ENCODE measurements at places on chromosomes 11 and 22. TPM values are rescaled to one million over a fixed set of nuclear protein-coding genes. Genes with fewer than 3 reads are reported as not detected.

The OR2D2 gene
- total RNA-seq: not detected

The KDELR3 gene
- 14.4 TPM for total RNA-seq

The SORL1 gene
- 43.0 TPM for total RNA-seq

The OR52H1 gene
- total RNA-seq: 0.78 TPM

The CLCF1 gene
- total RNA-seq: 7.8 TPM

The MFNG gene
- 30.6 TPM for total RNA-seq

The NOX4 gene
- 2.3 TPM for total RNA-seq

The CASP5 gene
- total RNA-seq: not detected

The SMARCB1 gene
- 59.8 TPM for total RNA-seq

The TSSK2 gene
- 0.78 TPM for total RNA-seq

DNA sequence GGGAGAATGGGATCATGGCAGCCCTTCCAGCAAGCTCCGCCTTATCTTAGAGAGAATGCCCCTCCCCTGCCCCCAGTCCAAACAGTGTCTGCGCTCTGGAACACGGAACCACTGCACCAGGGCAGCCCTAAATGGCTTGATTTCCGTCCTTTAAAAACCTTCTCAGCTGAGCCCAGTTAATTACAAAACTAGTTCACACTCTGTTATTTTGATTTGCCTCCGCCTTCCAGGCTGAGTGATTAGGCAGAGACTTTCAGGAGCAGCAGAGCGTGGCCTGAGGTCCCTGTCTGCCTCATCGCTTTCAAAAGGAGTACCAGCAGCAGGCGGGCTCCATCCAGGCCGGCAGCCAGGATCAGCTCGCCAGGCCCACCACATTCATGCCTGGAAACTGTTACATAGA is 313.0 kb downstream of the BRD1 start:
- no peaks in the 10 kb centered on the region for H3K36me3 ChIP-seq
- H3K27ac ChIP-seq: no peak overlapping the region
- H3K27me3 ChIP-seq: no peaks in the 10 kb centered on the region
- no peak overlapping the region for H3K4me3 ChIP-seq
- no peaks in the 10 kb centered on the region for H3K4me1 ChIP-seq

DNA sequence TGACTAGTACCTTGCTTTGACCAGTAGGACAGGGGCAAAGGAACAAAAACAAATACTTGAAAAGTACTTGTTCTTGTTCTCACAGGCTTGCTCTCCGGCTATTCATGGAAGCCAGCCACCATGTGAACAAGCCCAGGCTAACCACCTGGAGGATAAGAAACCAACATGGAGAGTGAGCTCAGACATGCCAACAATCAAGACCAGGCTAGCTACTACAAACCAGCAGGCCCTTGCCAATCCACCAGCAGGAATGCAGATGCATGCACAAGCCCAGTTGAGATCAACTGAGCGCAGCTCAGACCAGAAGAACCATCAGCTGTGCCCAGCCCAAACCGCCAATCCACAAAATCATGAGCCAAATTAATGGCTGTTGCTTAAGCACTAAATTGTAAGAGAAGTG is 180.1 kb upstream of the ISX start:
- no peak overlapping the region for H3K4me3 ChIP-seq
- H3K36me3 ChIP-seq: no peaks in the 10 kb centered on the region
- H3K4me1 ChIP-seq: no peaks in the 10 kb centered on the region
- no peaks in the 10 kb centered on the region for H3K27me3 ChIP-seq

GRCh38 chr22:34395370-34395769 is 475.1 kb upstream of the LARGE1 start:
- H3K27ac ChIP-seq: no peak overlapping the region
- no peak overlapping the region for H3K4me3 ChIP-seq
- no peaks in the 10 kb centered on the region for H3K4me1 ChIP-seq
- H3K36me3 ChIP-seq: no peaks in the 10 kb centered on the region

DNA sequence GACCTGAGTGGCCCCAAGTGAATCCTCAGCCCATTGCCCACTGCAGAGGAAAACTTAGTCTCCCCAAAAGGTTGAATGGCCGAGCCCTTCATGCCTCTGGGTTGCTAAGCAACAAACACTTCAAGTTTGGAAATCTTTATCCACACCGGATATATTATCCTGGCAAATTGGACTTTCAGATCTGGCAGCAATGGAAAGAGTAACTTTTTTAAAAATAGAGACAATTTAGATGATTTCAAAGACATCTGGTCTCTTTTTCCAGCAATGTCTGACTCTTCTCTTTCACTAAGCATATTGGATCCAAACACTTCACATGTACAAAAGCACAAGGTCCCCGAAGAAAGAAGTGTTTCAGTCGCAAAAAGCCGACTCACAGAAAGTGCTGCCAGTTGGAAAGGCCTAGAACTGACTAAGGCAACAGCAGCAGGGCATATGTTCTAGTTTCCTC is 505.3 kb downstream of the SOX6 start:
- H3K27ac ChIP-seq: no peak overlapping the region
- H3K36me3 ChIP-seq: no peaks in the 10 kb centered on the region

GRCh38 chr11:1943576-1943975 is 3.6 kb upstream of the MRPL23 start:
- no peak overlapping the region for H3K27ac ChIP-seq
- no peaks in the 10 kb centered on the region for H3K27me3 ChIP-seq
- no peak overlapping the region for H3K4me3 ChIP-seq
- no peaks in the 10 kb centered on the region for H3K36me3 ChIP-seq
- no peaks in the 10 kb centered on the region for H3K4me1 ChIP-seq

GRCh38 chr11:67456068-67456705 is 1.0 kb downstream of the CABP4 start:
- no peak for DNase-seq
- H3K36me3 ChIP-seq: no peaks in the 10 kb centered on the region
- H3K27me3 ChIP-seq: no peaks in the 10 kb centered on the region
- no peak overlapping the region for H3K27ac ChIP-seq

DNA sequence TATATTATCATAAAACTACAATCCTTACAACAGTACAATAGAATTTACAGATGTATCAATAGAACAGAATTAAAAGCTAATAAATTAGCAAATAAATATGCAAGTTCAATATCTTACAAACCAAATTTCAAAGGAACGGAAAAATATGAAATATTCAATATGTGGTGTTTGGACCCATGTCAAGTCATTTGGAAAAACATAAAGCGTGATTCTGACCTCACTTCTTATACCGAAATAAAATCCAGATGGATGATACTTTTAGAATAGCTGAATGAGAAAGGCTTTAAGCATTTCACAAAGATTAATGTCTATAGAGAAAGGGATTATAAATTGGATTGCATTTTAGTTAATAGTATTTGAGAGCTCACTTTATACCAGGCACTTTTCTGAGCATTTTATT is 92.8 kb upstream of the TEAD1 start:
- H3K36me3 ChIP-seq: no peaks in the 10 kb centered on the region
- peaks cover 9% of the 10 kb centered on the region for H3K4me1 ChIP-seq
- H3K27ac ChIP-seq: no peak overlapping the region
- no peak for DNase-seq

DNA sequence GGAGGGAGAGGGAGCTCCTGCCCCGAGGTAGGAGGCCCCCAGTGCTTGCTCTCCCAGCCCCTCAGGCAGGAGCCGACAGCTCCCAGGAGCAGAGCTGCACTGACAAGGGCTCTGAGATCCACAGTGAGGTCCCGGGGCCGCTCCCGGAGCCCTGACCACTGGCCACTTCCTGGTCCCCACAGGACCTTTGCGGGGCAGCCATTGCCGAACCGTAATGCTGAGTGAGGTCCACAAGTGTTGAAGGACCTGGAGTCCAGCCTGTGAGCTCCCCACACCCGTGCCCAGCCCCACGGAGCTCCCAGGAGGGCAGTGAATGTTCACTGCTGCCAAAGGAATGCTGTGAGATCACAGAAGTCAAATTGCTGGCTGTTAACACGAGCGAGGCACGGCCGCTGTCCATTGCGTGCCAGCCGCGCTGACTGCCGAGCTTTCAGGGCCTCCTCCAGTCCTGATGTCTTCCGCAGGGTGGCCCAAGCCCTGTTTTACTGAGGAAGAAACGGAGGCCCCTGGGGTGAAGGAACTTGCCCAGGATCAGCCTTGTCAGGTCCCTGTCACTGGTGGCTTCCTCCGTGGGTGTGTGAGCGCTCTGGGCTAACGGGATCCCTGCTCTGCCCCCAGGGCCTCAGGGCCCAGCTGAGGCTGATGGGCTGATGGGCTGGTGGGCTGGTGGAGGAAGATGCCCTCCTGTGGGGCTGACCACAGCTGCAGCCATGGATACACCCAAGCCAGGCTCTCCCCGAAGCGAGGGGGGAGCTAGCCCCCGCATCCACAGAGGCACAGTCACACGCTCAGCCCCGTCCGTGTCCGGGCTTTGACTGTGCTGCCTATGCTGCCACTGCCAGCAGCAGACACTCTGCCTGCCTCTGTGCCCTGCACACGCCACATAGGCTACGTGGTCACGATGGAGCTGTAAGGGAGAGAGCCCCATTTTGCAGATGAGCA is 70.8 kb downstream of the WNT7B start:
- no peak overlapping the region for H3K4me3 ChIP-seq
- H3K27ac ChIP-seq: no peak overlapping the region
- DNase-seq: no peak
- H3K36me3 ChIP-seq: no peaks in the 10 kb centered on the region
- no peaks in the 10 kb centered on the region for H3K27me3 ChIP-seq

DNA sequence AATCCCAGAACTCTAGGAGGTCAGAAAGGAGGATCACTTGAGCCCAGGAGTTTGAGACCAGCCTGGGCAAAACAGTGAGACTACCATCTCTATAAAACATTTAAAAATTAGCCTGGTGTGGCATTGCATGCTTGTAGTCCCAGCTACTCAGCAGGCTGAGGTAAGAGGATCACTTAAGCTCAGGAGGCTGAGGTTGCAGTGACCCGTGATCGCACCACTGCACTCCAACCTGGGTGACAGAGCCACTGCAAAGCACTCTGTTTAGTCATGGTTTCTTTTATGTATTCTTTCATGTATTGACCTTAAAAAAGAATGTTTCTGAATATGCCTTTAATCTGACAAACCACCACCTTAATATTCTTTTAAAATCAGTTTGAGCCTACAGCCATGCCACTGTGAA is 52.2 kb downstream of the BIRC2 start:
- peak; percentile 83 for DNase-seq
- no peaks in the 10 kb centered on the region for H3K27me3 ChIP-seq
- H3K4me1 ChIP-seq: peaks cover 42% of the 10 kb centered on the region

- H3K4me1 ChIP-seq: no peaks in the 10 kb centered on the region
- H3K27ac ChIP-seq: no peak overlapping the region
- no peaks in the 10 kb centered on the region for H3K36me3 ChIP-seq
- no peak for DNase-seq
- H3K27me3 ChIP-seq: no peaks in the 10 kb centered on the region
- no peak overlapping the region for H3K4me3 ChIP-seq
These were observed 18.0 kb downstream of the OR52B2 start for GRCh38 chr11:6152126-6152525.

DNA sequence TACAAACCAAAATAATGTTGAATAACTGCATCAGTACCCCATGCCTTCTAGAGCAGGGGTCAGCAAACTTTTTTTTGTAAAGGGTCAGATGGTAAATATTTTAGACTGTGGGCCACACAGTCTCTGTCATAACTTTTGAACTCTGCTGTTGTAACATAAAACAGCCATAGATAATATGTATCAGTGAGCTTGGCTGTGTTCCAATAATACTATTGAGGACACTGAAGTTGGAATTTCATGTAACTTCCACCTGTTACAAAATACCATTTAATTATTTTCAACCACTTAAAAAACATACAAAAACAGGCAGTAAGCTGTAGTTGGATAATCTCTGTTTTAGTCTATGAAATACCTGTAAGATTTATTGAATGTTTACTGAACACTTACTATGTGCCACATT is 55.2 kb downstream of the PICALM start:
- no peak for DNase-seq
- H3K27ac ChIP-seq: no peak overlapping the region
- peaks cover 7% of the 10 kb centered on the region for H3K36me3 ChIP-seq
- peaks cover 8% of the 10 kb centered on the region for H3K4me1 ChIP-seq

- H3K4me1 ChIP-seq: no peaks in the 10 kb centered on the region
- no peak overlapping the region for H3K27ac ChIP-seq
- no peaks in the 10 kb centered on the region for H3K36me3 ChIP-seq
- no peak overlapping the region for H3K4me3 ChIP-seq
These were observed 23.7 kb downstream of the MFNG start for GRCh38 chr22:37462436-37462835.

DNA sequence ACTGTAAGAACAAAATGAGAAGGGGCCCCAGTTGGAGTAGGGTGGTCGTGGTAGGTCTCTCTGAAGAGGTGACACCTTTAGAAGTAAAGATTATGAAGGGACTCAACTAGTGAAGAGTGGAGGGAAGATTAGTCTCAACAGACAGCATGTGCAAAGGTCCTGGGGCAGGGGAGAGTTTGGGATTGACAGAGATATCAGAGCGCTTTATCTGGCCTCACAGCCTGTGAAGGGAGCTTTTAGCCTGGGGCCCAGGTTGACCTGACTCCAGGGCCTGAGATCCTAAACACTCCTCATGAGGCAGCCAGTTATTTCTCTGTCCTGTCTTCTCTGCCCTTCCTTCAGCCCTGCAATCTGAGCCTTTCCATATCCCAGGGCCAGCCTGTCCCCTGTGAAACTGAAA is 16.2 kb downstream of the FGF3 start:
- no peaks in the 10 kb centered on the region for H3K27me3 ChIP-seq
- no peak overlapping the region for H3K27ac ChIP-seq
- H3K4me1 ChIP-seq: no peaks in the 10 kb centered on the region
- DNase-seq: no peak

DNA sequence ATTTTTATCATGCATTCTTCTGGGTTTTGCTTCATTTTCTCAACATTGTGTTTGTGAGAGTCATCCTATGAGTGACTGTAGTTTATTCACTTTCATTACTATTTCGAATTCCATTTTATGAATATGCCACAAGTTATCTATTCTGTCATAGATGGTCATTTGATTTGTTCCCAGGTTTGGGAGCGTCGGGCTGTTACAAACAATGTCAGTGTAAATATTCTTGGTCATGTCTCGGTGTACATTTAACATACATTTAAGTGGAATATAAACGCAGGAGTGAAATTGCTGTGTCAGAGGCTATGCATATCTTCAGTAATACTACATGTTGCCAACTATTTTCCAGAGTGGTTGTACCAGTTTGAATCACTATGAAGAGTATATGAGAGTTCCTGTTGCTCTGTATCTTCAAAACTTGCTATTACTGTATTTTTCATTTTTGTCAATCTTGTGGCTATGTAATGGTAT is 2.4 kb downstream of the TRIM44 start:
- H3K4me1 ChIP-seq: peaks cover 14% of the 10 kb centered on the region
- H3K27ac ChIP-seq: no peak overlapping the region
- no peaks in the 10 kb centered on the region for H3K27me3 ChIP-seq
- no peak for DNase-seq

DNA sequence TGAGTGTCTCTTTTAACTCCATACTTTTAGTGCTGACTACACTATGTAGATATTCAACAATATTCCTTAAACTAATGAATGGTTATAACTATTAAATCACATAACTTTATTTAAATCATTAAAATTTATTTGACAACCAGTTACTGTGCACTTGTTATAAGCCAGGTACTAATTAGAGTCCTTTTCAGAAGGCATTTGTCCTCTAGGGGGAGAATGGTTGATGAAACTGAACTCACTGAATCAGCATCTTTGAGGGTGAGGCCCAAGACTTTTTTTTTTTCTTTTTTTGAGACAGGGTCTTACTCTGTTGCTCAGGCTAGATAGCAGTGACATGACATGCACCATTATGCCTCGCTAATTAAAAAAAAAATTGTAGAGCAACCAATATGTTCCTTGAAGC is 515.6 kb upstream of the CCDC90B start:
- no peak for DNase-seq
- H3K27ac ChIP-seq: no peak overlapping the region
- no peaks in the 10 kb centered on the region for H3K4me1 ChIP-seq
- H3K36me3 ChIP-seq: no peaks in the 10 kb centered on the region

- peaks cover 9% of the 10 kb centered on the region for H3K4me1 ChIP-seq
- H3K27me3 ChIP-seq: no peaks in the 10 kb centered on the region
- H3K36me3 ChIP-seq: peaks cover 35% of the 10 kb centered on the region
- H3K4me3 ChIP-seq: no peak overlapping the region
These were observed 2.0 kb upstream of the FERMT3 start for GRCh38 chr11:64204464-64204989.
